ENCODE measurements at places on chromosomes 3 and 15. TPM values are rescaled to one million over a fixed set of nuclear protein-coding genes. Genes with fewer than 3 reads are reported as not detected.

Gene SERINC4
- total RNA-seq, result 0.20 TPM

- H3K4me1 ChIP-seq, result no peaks in the 10 kb centered on the region
- H3K4me3 ChIP-seq, result no peak overlapping the region
- no peak for DNase-seq
- no peaks in the 10 kb centered on the region for H3K27me3 ChIP-seq
- H3K36me3 ChIP-seq, result no peaks in the 10 kb centered on the region
These were observed 32.9 kb upstream of the SEC13 start for GRCh38 chr3:10353661-10354360.

GRCh38 chr3:134430174-134430573 lies 55.6 kb downstream of the ANAPC13 start:
- no peaks in the 10 kb centered on the region for H3K36me3 ChIP-seq
- H3K27me3 ChIP-seq, result no peaks in the 10 kb centered on the region
- H3K27ac ChIP-seq, result no peak overlapping the region
- no peak for DNase-seq
- no peak overlapping the region for H3K4me3 ChIP-seq

DNA sequence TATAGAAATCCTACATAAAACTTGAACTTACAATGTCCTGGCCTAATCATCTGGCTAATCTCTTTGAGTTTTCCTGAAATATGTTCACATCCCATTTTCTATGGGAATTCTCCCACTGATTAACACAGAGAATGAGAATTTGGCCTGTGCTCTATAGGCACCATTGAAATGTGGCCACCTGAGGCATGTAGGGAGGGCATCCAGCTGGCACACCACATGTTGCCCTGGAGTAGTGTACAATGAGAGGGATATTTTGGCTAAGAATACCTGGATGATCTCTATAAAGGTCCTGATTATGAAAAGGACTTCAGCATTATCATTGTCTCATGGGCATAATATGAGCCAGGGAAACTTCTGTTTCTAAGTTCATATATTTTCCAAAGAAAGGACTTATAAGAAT lies 324.0 kb downstream of the ZBTB20 start:
- no peak overlapping the region for H3K27ac ChIP-seq
- no peaks in the 10 kb centered on the region for H3K4me1 ChIP-seq
- H3K36me3 ChIP-seq, result no peaks in the 10 kb centered on the region
- DNase-seq, result no peak
- H3K27me3 ChIP-seq, result no peaks in the 10 kb centered on the region

DNA sequence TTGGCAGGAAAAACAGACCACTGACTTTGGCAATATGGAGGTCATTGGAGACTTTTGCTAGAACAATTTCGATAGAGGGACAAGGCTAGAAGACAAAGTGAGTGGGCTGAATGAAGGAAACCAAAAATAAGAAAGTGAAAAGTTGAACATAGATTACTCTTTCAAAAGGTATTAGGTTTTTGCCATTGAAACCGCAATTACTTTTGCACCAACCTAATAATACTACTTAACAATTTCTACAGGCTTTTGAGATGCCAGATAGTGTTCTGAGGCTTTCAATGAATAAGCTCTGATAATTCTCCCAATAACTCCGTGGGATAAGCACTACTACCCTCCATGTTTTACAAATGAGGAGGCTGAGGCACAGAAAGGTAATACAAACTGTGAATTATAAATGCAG lies 85.0 kb downstream of the MDFIC2 start:
- H3K4me3 ChIP-seq, result no peak overlapping the region
- no peaks in the 10 kb centered on the region for H3K4me1 ChIP-seq
- DNase-seq, result no peak
- H3K36me3 ChIP-seq, result no peaks in the 10 kb centered on the region
- H3K27ac ChIP-seq, result no peak overlapping the region

DNA sequence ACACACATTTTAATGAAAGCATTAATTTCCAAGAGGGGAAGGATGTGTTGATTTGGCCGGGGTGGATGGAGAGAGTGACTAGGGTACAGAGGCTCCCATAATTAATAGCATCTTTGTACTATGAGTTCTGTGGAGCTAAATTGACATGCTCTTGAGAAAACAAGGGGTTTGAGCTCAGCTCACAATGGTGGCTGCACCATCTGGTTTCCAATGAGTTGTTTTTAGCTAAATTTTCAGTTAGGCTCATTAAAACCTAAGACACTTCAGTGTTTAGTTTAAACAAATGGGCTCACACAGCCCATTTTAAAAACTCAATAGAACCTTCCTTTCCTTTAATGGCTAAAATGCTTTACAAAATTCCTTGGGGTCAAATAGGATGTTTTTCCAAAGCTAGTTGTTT lies 199.7 kb downstream of the TNIK start:
- H3K4me3 ChIP-seq, result no peak overlapping the region
- H3K4me1 ChIP-seq, result peaks cover 36% of the 10 kb centered on the region
- no peaks in the 10 kb centered on the region for H3K27me3 ChIP-seq
- DNase-seq, result no peak
- no peak overlapping the region for H3K27ac ChIP-seq

- no peaks in the 10 kb centered on the region for H3K36me3 ChIP-seq
- no peaks in the 10 kb centered on the region for H3K27me3 ChIP-seq
- H3K4me3 ChIP-seq, result no peak overlapping the region
- no peak for DNase-seq
These were observed 19.7 kb upstream of the ANO10 start for GRCh38 chr3:43641306-43642114.

GRCh38 chr3:44509393-44509921 lies 32.0 kb upstream of the ZNF445 start:
- no peaks in the 10 kb centered on the region for H3K36me3 ChIP-seq
- peak overlapping the region; percentile 85 for H3K27ac ChIP-seq
- H3K4me1 ChIP-seq, result peaks cover 19% of the 10 kb centered on the region
- H3K27me3 ChIP-seq, result no peaks in the 10 kb centered on the region
- H3K4me3 ChIP-seq, result peak overlapping the region; percentile 86
- DNase-seq, result no peak

DNA sequence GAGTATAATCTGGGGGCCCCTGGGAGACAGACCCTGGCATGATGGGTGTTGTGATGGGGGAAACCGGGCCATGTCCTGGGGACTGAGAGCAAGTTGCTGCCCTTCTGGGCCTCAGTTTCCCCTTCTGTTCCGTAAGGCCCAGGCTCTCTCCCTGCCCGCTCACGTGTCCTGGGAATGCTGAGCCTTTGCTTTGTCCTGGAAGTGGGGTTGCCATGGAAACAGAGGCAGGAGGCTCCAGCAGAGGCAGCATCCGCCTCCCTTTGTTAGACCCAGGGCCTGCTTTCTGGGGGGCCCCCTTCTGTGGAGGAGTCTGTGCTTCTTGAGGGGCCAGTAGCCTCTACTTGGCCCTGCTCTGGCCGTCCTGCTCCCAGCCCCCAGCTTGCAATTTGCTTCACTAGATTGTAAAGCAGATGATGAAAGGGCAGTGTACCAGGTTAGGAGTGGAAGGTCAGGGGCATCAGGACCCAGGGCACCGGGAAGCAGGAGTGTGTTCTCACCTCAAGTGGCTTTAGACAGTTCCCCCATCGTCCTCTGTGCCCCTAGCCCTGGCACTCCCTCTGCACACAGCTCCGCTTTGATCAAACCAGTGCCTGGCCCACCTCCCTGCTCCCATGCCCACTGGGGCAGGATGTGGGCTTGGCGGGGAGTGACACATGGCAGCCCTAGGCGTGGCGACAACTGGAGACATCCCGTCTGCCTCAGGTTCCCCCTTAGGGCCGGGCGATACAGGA lies 105.6 kb downstream of the FBLN2 start:
- H3K4me1 ChIP-seq, result no peaks in the 10 kb centered on the region
- DNase-seq, result no peak
- H3K27me3 ChIP-seq, result peaks cover 30% of the 10 kb centered on the region
- H3K27ac ChIP-seq, result no peak overlapping the region
- H3K4me3 ChIP-seq, result no peak overlapping the region

- no peaks in the 10 kb centered on the region for H3K36me3 ChIP-seq
- DNase-seq, result no peak
- H3K4me3 ChIP-seq, result no peak overlapping the region
- H3K4me1 ChIP-seq, result peaks cover 9% of the 10 kb centered on the region
- no peak overlapping the region for H3K27ac ChIP-seq
- no peaks in the 10 kb centered on the region for H3K27me3 ChIP-seq
These were observed 36.9 kb downstream of the DNAJB8 start for GRCh38 chr3:128429751-128430150.

DNA sequence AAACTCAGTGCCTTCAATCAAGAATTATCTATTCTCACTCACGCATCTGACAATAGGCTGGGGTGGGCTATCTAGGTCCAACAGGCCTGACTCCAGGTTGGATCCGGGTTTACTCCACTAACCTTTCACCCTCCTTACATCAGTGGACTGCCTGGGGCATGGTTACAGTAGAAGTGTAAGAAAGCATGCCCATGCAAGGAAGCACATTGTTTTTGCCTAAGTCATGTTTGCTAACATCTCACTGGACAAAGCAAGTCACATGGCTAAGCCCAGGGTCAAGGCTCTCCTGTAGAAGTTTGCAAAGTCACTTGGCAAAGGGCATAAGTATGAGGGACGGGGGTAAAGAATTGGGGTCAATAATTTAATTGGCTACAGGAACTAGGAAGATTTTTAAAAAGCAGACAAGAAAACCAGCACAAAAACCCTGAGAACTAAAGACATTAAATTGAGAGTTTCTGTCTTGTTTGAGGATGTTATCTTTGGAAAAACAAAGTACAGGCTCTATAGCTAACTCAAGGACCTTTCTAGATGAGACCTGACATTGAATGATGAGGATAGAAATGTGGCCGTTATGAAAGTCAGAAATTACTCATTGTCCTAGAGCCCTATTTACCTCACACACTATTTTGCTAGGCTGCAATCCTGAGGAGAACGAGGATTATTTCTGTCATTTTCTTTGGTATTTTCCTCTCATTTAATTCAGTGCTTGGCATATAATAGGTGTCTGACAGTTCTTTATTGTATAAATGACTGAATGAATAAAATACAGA lies 214.2 kb downstream of the IL20RB start:
- no peak for DNase-seq
- no peaks in the 10 kb centered on the region for H3K4me1 ChIP-seq
- H3K27ac ChIP-seq, result no peak overlapping the region
- H3K36me3 ChIP-seq, result no peaks in the 10 kb centered on the region
- no peak overlapping the region for H3K4me3 ChIP-seq

- H3K27me3 ChIP-seq, result no peaks in the 10 kb centered on the region
- H3K36me3 ChIP-seq, result no peaks in the 10 kb centered on the region
- DNase-seq, result no peak
- H3K4me3 ChIP-seq, result no peak overlapping the region
- H3K4me1 ChIP-seq, result no peaks in the 10 kb centered on the region
These were observed 37.4 kb downstream of the ZNF860 start for GRCh38 chr3:32018757-32019564.

GRCh38 chr3:36957862-36958686 lies 13.2 kb upstream of the TRANK1 start:
- no peaks in the 10 kb centered on the region for H3K4me1 ChIP-seq
- no peak for DNase-seq
- H3K36me3 ChIP-seq, result no peaks in the 10 kb centered on the region
- H3K4me3 ChIP-seq, result no peak overlapping the region

DNA sequence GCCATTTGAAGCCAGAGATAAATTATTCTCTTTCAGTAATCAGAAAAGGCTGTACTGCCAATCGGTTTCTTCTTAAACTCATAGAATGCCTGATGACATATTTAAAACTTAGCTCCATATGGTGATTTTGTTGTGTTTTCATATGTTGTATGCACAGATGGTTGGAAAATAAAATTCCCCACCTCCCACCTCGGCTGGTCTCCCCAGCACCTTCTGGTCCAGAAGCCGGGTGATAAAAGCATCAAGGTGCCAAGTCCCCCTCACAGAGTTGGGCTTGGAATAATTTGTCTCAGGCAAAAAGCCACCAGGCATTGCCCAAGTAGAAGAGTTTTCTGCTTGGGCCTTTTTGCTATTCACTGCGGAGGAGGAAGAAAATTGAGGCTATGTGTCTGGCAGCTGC lies 18.4 kb downstream of the LARS2 start:
- H3K27ac ChIP-seq, result no peak overlapping the region
- H3K36me3 ChIP-seq, result peaks cover 13% of the 10 kb centered on the region
- DNase-seq, result no peak
- no peak overlapping the region for H3K4me3 ChIP-seq

DNA sequence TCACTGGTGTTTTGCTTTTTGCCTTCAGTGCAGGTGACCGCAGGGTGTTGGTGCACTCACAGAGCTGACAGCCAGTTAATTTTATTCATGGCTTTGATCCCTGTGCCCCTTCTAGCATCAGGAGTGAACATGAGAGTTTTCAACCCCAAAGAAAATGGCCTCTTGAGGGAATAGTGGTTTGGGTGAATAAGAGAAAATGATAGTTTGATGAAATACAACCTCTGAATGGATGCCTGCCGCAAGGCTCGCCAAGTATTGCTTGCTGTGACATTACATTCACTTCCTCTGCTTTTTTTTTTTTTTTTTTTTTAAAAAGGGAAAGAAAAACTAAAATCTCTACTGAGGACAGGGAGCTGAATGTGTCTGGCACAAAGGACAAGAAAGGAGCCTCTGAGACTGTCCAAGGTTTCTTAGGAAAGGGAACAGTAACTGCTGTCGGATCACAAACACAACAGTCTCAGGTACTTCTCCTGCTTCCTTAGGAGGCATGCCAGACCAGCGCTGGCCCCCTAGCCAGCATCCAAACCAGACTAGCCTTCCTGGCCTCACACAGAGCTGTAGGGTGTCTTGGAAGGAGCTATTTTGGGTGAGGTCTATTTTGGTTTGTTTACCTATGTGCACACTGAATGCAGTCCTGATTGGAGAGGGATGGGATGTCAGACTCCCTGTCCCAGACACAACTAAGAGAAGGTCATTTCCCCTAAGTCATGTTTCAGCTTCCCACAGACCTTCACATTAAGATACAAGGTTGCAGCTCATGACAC lies 29.0 kb downstream of the CCDC80 start:
- peak; percentile 24 for DNase-seq
- no peaks in the 10 kb centered on the region for H3K27me3 ChIP-seq
